Sciatic nerve (tissue), 2 donors: ENCODE measurements at places on chromosomes 16 and 17. TPM values are rescaled to one million over a fixed set of nuclear protein-coding genes. Genes with fewer than 3 reads are reported as not detected.

BOLA2 gene
- 9.5 TPM for total RNA-seq

HOXB9 gene
- 0.18 TPM for total RNA-seq

ABR gene
- 110 TPM for total RNA-seq

NUPR1 gene
- total RNA-seq: 99.3 TPM

EVPL gene
- total RNA-seq: 1.2 TPM

EXOC7 gene
- 125 TPM for total RNA-seq

KRTAP9-4 gene
- total RNA-seq: not detected

MYH1 gene
- total RNA-seq: not detected

TERF2IP gene
- 79.2 TPM for total RNA-seq

OR2C1 gene
- total RNA-seq: 0.40 TPM

CRYM gene
- 0.53 TPM for total RNA-seq

FA2H gene
- 52.2 TPM for total RNA-seq

SCARF1 gene
- 25.2 TPM for total RNA-seq

RUNDC3A gene
- total RNA-seq: 2.9 TPM

ITGAX gene
- 41.1 TPM for total RNA-seq

HSPB9 gene
- total RNA-seq: not detected

PDE6G gene
- not detected for total RNA-seq

CNTD1 gene
- 1.1 TPM for total RNA-seq

KRT34 gene
- total RNA-seq: not detected

MARCHF10 gene
- total RNA-seq: 2.1 TPM

GCGR gene
- 7.8 TPM for total RNA-seq

LPCAT2 gene
- total RNA-seq: 54.0 TPM
